Activated T-cell treated with anti-CD3 and anti-CD28 coated beads, Interleukin-2, amount 50 U/mL, for 72 hours (primary cell): ENCODE measurements at places on chromosomes 4 and X. TPM values are rescaled to one million over a fixed set of nuclear protein-coding genes. Genes with fewer than 3 reads are reported as not detected.

ERCC6L gene
- 5.4 TPM for total RNA-seq

ARX gene
- not detected for total RNA-seq

FRG2 gene
- not detected for total RNA-seq

RNF113A gene
- 47.3 TPM for total RNA-seq

KLKB1 gene
- 0.79 TPM for total RNA-seq

SYTL5 gene
- total RNA-seq: not detected

ADH6 gene
- total RNA-seq: not detected

DNA sequence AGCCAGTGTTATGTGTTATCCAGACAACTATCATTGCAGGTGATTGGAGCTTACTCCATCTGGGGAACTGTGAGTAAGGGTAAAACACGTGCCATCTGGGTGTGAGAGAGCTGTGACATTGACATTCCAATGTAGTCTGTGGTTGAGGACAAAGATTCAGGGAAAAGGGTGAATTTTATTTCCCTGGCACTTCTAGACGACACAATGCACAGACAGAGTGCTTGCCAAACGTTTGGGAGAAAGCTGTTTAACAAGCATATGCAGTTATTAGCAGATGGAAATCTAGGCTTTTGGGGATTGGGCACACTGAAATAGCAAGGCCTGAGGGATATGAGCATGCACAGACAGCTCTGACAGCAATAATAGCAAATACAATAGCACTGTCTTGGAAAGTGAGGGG, 21.3 kb upstream of the CTSO start:
- no peak for DNase-seq

- no peak for DNase-seq
Measured at GRCh38 chr4:35461931-35462659, 782.2 kb downstream of the ARAP2 start.

GRCh38 chr4:25779021-25779420, 83.8 kb downstream of the SEL1L3 start:
- DNase-seq: no peak

DNA sequence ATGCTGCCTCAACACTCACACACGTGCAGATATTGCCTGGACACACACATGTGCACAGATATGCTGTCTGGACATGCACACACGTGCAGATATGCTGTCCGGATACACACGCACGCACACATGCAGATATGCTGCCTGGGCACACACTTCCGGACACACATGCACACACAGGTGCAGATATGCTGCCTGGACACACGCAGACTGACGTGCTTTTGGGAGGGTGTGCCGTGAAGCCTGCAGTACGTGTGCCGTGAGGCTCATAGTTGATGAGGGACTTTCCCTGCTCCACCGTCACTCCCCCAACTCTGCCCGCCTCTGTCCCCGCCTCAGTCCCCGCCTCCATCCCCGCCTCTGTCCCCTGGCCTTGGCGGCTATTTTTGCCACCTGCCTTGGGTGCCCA, 14.7 kb downstream of the FGFRL1 start:
- peak; percentile 48 for DNase-seq

- DNase-seq: no peak
Measured at GRCh38 chrX:25527156-25527555, 511.4 kb upstream of the ARX start.

- no peak for DNase-seq
Measured at GRCh38 chr4:77905651-77906263, 43.1 kb downstream of the MRPL1 start.

DNA sequence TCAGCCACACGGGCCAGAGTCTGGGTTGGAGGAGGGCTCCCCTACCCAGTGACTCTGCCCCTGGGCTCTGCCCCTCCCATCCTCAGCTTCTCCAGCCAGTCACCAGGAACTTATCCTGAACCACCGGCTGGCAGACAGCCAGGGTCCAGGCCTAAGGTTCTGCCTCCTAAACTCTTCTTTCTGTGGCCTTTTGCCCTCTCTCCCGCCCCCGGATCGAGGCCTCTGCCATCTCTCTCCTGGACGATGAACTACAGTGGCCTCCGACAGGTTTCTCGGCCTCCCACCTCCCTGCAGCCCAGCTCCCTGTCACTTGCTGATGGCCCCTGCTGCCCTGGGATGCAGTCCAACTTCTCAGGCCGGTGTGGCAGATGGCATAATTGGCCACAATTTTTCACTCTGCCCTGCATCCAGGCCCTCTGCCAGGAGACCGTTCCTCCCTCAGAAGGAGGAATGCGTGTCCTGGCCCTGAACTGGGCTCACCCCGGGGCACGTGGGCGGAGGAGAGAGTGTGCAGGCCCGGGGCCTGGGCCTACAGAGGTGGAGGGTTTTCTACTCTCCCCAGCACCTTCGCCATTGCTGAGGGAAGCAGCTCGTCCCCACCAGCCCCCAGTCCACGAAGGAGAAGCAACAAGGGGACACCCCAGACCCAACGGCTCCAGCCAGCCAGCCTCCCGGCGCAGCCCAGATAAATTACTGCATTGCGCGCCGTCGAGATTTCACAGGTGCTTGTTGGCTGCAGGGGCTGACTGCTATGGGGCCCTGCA, 81.9 kb upstream of the LRPAP1 start:
- DNase-seq: no peak

DNA sequence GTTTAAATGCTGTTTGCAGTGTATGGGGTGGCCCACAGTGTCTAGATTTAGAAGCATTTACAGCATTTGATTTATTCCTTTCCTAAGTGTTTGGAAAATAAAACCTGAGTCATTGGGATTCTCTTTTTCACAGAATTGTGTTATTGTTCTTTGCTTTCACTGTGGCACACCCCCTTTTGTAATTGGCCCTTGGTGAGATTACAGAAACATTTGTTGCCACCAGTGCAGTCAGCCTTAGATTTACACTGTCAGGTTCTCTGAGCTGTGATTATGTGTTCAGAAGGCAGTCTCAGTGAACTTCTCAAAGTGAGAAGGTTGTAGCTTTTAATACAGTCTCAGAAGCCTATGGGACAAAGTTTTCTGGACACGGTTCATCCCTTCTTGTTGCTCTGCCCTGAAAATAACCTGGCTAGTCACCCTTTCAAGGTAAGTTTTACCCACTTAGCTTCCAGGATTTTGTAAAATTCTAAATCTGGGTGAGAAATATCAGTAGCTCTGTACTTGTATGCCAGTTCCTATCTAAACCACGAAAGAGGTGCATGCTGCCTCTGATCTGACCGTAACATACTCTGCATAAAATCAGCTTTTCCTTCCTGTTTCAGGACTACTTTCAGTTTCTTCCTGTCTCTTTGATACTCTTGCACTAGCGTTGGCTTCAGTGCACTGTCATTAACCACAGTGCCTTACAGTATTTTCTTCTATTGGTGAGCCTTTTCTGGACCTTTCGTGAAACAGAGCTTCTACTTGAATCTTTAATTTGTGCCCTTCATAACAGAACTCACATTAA, 12.6 kb downstream of the RUFY3 start:
- peak; percentile 21 for DNase-seq

DNA sequence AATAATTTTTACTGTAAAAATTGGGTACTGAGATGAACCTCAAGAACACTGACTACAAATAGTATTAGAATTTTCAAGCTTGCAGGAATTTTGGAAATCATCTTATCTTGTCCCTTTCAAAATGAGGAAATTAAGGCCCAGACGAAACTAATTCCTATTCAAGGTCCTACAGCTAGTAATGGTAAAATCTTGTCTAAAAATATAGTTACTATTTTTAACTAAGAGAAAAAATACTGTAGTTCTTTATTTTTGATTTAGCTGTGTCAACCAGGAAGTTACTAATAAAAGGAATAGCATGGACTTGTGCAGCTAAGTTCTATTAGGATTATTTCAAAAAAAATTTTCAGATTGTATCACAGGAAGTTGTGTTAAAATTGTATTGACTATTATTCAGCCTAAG, 12.7 kb downstream of the PRIMPOL start:
- no peak for DNase-seq

DNA sequence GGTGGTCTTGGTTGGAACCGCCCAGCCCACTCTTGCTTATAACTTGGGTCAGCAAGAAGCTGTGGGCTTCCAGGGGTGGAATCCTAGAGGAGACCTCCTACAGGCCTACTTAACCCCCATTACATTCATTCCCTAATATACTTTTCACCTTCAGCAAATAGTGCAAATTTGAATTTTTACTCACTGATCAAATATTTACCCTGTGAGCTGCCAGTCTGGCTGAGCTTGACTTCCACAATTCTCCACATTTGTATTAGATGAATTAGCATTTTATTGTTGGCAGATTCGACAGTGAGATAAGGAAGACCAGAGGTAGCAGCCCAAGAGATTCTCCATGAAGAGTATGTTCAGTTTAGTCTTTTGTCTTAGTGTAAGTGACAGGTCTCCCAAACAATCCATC, 199.6 kb downstream of the BCOR start:
- no peak for DNase-seq

GRCh38 chr4:135072553-135072952, 871.0 kb upstream of the PABPC4L start:
- no peak for DNase-seq

DNA sequence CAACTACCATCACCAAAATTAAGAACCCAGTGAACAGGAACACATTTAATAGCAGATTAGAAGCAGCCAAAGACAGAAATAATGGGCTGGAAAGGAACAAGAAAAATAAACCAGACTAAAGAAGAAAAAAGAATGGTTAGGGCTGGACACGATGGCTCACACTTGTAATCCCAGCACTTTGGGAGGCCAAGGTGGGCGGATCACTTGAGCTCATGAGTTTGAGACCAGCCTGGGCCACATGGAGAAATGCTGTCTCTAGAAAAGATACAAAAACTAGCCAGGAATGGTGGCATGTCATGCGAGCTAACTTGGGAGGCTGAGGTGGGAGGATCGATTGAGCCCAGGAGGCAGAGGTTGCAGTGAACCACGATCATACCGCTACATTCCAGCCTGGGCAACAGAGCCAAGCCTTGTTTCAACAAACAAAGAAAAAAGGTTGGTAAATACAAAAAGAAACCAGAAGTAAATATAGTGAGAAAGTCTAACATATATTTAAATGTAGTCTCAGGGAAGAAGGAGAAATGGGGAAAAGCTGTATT, 102.0 kb downstream of the AFAP1 start:
- DNase-seq: no peak

GRCh38 chrX:19708683-19709082, 178.7 kb downstream of the SH3KBP1 start:
- DNase-seq: no peak
